Purkinje cell (primary cell): ENCODE measurements at places on chromosomes 5 and 9. TPM values are rescaled to one million over a fixed set of nuclear protein-coding genes. Genes with fewer than 3 reads are reported as not detected.

The OTULINL gene
- 0.62 and 1.3 TPM in 2 replicates for polyA plus RNA-seq

The FCN2 gene
- polyA plus RNA-seq, result not detected in 2 replicates

The FOXD4L3 gene
- not detected in 2 replicates for polyA plus RNA-seq

The PTPN3 gene
- 0.07 and 0.67 TPM in 2 replicates for polyA plus RNA-seq

The UAP1L1 gene
- polyA plus RNA-seq, result not detected in 2 replicates

The PRR7 gene
- polyA plus RNA-seq, result not detected in 2 replicates

The MLANA gene
- polyA plus RNA-seq, result 0.93 TPM in 1 of 2 replicates, not detected in the other

The SH3PXD2B gene
- 1.0 and 1.6 TPM in 2 replicates for polyA plus RNA-seq

The SPATA31D4 gene
- not detected in 2 replicates for polyA plus RNA-seq

The UNC5A gene
- 1.3 TPM in 1 of 2 replicates, not detected in the other for polyA plus RNA-seq

The CARTPT gene
- 5.1 TPM in 1 of 2 replicates, not detected in the other for polyA plus RNA-seq

The GFPT2 gene
- polyA plus RNA-seq, result 3.3 and 7.6 TPM in 2 replicates

The ARHGEF39 gene
- polyA plus RNA-seq, result 0.21 TPM in 1 of 2 replicates, not detected in the other

The IZUMO3 gene
- not detected in 2 replicates for polyA plus RNA-seq

The FGF1 gene
- polyA plus RNA-seq, result 4.4 and 14.2 TPM in 2 replicates

The VAV2 gene
- polyA plus RNA-seq, result 0.12 and 0.39 TPM in 2 replicates

The OLFML2A gene
- polyA plus RNA-seq, result 0.13 TPM in 1 of 2 replicates, not detected in the other

The ROPN1L gene
- polyA plus RNA-seq, result 6.9 and 13.0 TPM in 2 replicates

The NIM1K gene
- 0.27 and 1.3 TPM in 2 replicates for polyA plus RNA-seq

The AJM1 gene
- not detected in 2 replicates for polyA plus RNA-seq

The MAPK9 gene
- polyA plus RNA-seq, result 55.8 and 58.0 TPM in 2 replicates

The PCDHGB2 gene
- 0.08 and 2.9 TPM in 2 replicates for polyA plus RNA-seq

The SMIM33 gene
- not detected in 2 replicates for polyA plus RNA-seq

The PRRC2B gene
- polyA plus RNA-seq, result 7.4 and 7.8 TPM in 2 replicates

The ATP10B gene
- polyA plus RNA-seq, result 7.3 and 9.2 TPM in 2 replicates

The PCDHGA5 gene
- polyA plus RNA-seq, result 2.2 and 2.5 TPM in 2 replicates

The TOR1A gene
- polyA plus RNA-seq, result 21.4 and 31.2 TPM in 2 replicates

The DNAI1 gene
- polyA plus RNA-seq, result 2.1 TPM in 1 of 2 replicates, not detected in the other

The C9orf153 gene
- polyA plus RNA-seq, result 0.14 and 0.98 TPM in 2 replicates

The ARRDC1 gene
- polyA plus RNA-seq, result 2.4 TPM in 1 of 2 replicates, not detected in the other

The CFAP77 gene
- polyA plus RNA-seq, result not detected in 2 replicates

The MYOZ3 gene
- 0.99 TPM in 1 of 2 replicates, not detected in the other for polyA plus RNA-seq

The PCDHB9 gene
- 0.21 and 0.81 TPM in 2 replicates for polyA plus RNA-seq

The FSD1L gene
- 25.9 and 28.1 TPM in 2 replicates for polyA plus RNA-seq

The ZNF366 gene
- polyA plus RNA-seq, result not detected in 2 replicates

The FSTL4 gene
- 174 and 193 TPM in 2 replicates for polyA plus RNA-seq

The PCDHB14 gene
- 5.3 and 5.4 TPM in 2 replicates for polyA plus RNA-seq

The SREK1IP1 gene
- polyA plus RNA-seq, result 84.1 and 86.9 TPM in 2 replicates

The EIF4E1B gene
- polyA plus RNA-seq, result not detected in 2 replicates

The ZNF879 gene
- polyA plus RNA-seq, result 2.5 and 2.8 TPM in 2 replicates

The WDR31 gene
- polyA plus RNA-seq, result 0.24 and 2.8 TPM in 2 replicates

The SIT1 gene
- polyA plus RNA-seq, result not detected in 2 replicates

The ADCY2 gene
- polyA plus RNA-seq, result 2.9 and 5.6 TPM in 2 replicates

The DDX4 gene
- polyA plus RNA-seq, result not detected in 2 replicates

The TMOD1 gene
- 8.3 and 15.1 TPM in 2 replicates for polyA plus RNA-seq

The TAS2R1 gene
- polyA plus RNA-seq, result not detected in 2 replicates

The TMEM232 gene
- 6.6 and 24.5 TPM in 2 replicates for polyA plus RNA-seq

The BHMT2 gene
- not detected in 2 replicates for polyA plus RNA-seq
